ENCODE measurements at places on chromosomes 16 and 17.
A peak's percentile ranks its signal among the peaks of the same experiment; 100 is the strongest.

DNA sequence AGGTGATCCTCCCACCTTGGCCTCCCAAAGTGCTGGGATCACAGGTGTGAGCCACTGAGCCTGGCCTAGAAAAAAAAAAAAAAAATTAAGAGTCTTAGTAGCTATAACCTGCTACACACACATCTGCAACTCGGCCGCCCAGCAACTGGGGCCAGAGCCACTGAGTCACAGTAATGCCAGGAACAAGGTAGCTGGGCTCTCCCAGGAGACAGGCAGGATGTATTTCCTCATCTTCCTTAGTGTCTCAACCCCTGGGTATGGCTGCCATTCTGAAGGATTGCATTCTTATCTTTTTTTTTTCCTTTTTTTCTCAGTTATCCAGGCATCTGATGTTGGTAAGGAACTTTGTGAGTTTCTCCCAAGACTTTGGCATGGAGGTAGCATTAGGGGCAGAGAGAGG lies 7.1 kb upstream of the PSMD3 start:
- no peak for DNase-seq

DNA sequence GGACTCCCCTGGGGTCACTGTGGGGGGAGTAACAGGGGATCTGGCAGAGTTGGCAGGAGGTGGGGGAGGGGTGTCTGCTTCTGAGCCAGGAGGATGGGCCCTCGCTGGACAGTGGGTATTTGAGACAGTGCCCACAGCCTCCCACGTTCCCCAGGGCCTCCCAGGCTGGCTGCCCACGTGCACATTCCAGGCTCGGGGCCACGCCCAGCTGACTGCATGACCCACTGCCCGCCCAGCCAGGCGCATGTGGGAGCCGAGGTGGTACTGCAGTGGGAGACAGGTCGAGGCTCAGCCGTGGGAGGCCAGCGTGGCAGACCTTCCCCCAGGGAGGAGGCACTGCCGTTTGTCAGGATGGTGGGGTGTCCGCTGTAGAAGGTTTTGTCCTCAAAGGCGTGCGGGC lies 38.8 kb downstream of the BAHCC1 start:
- DNase-seq = no peak

GRCh38 chr16:52386694-52387093 lies 160.2 kb downstream of the TOX3 start:
- DNase-seq = no peak

DNA sequence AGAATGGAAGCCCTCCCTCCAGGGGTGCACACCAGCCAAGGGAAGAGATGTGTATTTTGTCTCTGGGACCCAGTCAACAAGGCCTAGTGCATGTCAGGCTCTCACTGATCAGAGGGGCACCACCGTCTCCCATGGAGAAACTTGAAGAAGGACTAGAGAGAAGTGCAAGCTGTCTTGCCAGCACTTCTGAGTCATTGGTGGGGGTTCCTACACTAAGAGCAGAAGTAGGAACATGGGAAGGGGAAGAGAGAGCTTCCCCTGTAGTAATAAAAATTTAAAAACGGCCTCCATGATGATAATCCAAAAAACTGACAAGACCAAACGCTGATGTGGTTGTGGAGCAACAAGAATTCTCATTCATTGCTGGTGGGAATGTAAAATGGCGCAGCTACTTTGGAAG lies 46.3 kb downstream of the DYNLRB2 start:
- no peak for DNase-seq

DNA sequence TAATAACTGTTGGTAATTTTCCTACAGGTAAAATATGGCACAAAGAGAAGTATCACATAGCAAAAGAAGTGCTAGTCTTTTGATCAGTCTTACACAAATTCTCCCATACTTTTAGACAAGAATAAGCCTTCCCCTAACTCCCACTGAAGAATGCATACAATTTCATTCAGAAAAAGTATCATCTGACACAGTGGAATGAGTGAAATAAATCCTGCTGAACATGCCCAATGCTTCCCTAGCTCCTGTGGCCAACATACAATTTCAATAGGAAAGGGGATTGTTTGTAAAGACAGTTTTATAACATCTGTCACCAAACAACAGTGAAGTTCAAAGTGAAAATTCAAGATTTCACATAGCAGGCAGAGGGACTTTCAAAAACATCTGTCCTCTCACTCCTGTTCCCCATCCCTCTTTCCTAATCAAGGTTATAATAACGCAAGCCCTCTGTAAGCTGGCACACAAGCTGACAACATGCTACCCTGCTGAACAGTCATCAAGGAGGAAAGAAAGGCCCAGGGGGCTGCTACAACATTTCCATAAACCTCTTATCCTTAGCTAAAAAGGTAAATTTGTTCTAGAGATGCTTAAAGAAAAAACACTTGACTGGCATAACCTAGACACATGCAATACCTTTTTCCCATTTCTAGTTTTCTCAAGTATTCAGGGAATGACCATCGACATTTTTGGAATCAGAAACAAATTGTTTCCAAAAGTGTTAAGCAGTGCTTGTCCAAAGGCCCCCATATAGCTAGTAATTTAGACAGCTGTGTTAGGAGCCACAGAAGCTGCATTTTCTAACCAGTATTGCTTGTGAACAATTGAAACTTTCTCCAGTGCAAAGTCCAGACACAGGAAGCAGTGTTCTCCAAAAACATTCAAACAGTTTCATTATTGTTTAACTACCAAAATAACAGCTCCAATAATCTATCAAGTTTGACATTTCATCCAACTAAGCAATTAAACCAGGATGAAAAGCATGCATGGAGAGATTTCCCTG lies 11.5 kb upstream of the RFFL start:
- no peak for DNase-seq

DNA sequence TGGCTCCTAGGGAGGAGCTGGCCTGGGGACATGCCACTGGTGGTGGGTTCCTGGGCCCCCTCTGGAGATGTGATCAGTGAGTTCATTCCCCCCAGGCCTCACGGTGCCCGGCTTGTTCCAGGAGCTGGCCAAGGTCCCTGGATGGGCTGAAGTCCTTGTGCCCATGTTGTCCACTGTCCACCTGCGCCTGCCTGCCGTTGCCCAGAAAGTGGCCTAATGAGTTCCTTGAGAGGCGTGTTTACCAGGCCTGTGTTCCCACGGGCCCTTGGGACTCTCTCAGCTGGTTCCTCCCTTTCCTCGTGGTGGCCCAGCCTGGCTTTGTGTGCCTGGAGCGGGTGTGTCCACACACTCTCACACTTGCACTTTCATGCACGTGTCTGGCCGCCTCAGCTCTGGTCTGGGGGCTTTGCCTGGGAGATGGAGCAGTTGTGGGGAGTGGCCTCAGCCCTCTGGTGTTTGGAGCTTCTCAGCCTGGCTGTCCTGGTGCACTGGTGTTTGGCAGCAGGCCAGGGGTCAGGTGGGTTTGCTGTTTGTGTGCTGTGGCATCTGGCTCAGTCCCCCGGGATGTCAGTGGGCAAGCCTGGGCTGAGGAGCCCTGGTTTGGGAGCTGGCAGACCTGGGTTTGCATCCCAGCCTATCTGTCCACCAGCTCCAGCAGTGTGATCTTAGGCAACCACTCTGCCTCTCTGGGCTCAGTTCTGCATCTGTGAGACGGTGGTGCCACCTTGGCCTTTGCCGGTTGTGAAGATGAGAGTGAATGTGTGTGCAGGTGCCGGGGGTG lies 18.0 kb downstream of the ADCY7 start:
- no peak for DNase-seq

DNA sequence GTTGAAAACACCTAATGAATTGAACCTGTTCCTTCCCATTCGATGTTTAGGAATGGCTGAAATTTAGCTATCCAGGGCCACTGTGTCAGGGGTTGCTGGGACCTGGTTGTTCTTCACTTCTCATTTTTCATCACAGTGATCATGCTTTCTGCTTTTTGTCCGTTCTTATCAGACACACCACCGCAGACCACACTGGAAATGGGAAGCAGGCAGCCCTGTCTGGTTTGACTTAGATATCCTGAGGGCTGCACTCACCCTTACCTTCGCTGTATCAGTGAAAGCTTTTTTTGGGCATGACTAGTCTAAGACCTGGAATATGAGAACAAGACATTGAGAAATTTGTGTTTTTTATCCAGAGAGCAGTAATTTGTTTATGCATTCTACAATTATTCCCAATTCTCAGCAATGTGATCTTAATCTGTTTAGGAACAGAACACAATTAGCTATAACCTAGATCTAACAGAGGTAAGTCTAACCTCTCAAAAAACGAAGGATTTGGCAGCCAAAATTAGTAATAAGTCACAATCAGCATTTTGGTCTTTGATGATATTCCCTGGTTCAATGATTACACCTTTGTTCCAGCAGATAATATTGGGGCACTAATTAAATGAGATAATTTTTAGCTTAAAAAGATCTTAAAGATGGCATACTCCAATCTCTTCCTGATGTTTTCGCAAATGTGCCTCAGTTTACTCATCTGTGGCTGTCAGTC lies 126.0 kb upstream of the GOT2 start:
- DNase-seq = no peak

- DNase-seq = no peak
Measured at GRCh38 chr16:88464447-88465318, 11.6 kb downstream of the ZFPM1 start.

- DNase-seq = peak; percentile 51
Measured at GRCh38 chr16:53372992-53373871, 61.0 kb upstream of the RBL2 start.

DNA sequence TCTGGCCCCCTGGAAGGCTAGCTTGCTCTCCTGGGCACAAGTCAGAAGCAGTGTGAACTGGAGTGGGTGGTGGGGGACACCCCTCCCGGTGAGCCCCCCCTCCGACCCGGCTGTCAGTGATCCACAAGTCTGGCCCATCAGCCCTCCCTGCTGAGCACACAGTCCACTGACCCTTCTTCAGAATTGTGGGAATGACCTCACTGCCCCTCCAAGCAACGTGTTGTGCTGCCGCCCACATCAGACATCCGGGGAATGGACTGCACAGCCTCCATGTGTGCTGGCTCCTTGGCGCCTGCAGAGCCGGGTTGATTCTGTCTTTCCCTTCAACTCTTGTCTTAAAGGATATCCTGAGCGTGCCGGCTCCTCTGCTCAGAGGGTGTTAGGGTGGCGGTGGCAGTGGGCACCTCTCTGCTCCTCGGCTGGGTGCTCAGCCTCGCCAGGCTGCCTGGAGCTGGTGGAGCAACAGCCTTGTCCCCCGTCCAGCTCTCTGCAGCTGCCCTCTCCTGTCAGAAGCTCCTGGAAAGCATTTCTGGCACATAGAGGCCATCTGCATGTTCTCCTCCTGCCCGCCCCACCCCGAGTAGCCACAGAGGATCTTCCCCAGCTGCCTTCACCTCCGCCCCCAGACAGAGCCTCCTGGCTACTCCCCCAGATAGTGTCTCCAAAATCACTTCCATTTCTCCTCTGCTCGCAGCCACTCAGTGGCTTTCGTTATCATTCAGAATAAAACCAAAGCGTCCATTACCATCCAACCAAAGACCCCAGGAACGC lies 19.8 kb downstream of the NPTX1 start:
- no peak for DNase-seq

DNA sequence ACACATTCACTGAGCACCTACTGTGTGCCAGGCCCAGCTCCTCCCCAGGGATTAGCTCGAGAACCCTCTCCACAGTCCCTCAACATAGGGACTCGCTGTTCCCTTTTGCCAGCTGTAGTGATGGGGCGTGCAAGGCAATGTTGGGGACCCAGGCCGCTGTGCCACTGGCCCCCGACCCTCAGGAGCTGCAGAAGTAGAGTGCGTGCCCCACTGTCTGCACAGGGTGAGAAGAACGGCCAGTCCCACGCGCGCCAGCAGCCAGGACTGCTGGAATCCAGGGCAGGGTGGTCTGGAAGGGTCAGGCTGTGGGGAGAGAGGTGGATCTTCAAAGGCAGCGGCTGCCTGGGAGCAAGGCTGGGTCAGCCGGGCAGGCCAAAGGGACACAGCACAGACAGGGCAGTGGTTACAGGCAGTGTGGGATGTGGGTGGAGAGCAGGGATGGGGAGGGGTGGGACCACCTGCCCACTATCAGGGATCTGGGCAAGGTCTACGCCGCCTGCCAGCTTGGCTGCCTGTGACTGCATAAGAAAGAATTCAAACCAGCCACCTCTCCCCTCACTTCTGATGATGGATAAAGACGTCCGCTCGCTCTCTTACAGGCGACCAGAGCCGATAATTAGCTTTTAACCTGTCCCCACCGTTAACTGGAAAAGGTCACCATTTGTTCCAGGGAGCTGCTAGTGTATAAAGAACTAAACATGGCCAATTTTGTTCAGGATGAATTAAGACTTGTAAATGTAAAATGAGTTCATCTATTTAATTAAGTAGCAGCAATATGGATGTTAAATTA lies 86.7 kb upstream of the GSE1 start:
- DNase-seq = no peak

GRCh38 chr17:60127068-60128064 lies 22.4 kb upstream of the CA4 start:
- no peak for DNase-seq

GRCh38 chr16:15593235-15593634 lies 49.7 kb downstream of the MARF1 start:
- no peak for DNase-seq

GRCh38 chr17:45372325-45372869 lies 55.6 kb upstream of the MAP3K14 start:
- DNase-seq = no peak

DNA sequence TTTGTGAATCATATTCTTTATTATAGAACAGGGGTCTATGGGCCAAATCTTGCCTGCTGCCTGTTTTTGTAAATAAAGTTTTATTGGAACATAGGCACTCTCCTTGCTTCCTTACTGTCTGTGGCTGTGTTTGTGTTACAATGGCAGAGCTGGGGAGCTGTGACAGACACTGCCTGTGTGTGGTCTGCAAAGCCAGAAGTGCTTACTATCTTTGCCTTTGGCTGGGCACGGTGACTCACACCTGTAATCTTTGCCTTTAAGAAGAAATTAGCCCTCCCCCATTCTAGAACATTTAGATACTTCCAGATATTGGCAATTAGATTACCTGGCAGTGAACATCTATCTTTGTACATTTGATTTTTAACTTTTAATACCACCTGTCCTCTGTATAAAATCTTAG lies 308.3 kb downstream of the FOXL1 start:
- no peak for DNase-seq

DNA sequence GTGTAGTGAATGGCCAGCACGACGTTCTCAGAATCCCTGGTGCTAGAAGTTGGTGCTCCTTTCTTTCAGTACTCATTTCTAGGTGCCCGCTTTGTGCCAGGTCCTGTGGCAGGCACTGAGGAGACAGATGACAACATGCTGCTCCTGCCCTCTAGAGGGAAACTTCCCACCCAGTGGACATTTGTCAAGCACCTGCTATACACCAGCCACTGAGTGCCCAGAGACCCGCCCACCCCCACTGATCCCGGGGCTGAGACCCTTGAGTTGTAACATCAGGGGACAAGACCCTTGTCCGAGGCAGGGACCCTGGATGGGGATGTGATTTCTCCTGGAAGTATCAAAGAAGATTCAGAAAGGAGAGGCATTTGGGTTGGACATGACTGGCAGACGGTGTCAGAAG lies 25.1 kb downstream of the UNC13D start:
- no peak for DNase-seq

DNA sequence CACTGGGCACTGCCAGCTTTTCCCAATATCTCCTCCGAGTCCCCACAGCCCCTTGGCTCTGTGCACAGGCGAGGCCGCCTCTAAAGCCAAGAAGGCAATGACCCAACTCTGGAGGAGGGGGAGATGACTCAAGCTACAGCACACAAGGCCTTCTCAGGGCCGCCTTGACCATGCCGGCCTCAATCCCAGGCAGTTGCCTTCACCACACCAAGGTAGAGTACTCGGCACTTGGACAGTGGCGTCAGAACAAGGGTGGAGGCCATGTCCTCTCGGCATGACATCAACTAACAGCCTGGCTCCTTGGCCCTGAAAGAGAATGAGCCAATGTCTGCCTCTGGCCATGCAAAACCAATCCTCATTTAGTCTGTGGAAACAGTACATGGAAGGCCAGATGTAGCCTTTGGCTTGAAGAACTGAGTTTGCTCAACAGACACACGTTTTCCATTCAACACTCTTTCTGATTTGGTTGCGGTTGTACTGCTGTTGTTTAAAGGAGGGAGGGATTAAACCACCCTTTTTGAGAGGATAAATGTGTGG lies 139.6 kb downstream of the XYLT1 start:
- no peak for DNase-seq

Data from stimulated activated CD8-positive, alpha-beta memory T cell treated with anti-CD3 and anti-CD28 coated beads, Interleukin-7, amount 100 ng/mL, for 48 hours (primary cell).